ENCODE measurements at places on chromosomes 3 and 15.

- no peak for DNase-seq
Measured at GRCh38 chr3:48896936-48897335, 1.7 kb downstream of the SLC25A20 start.

- DNase-seq = no peak
Measured at GRCh38 chr3:187651282-187651681, 18.9 kb downstream of the SST start.

- DNase-seq = no peak
Measured at GRCh38 chr3:120028271-120029047, 65.8 kb downstream of the GSK3B start.

DNA sequence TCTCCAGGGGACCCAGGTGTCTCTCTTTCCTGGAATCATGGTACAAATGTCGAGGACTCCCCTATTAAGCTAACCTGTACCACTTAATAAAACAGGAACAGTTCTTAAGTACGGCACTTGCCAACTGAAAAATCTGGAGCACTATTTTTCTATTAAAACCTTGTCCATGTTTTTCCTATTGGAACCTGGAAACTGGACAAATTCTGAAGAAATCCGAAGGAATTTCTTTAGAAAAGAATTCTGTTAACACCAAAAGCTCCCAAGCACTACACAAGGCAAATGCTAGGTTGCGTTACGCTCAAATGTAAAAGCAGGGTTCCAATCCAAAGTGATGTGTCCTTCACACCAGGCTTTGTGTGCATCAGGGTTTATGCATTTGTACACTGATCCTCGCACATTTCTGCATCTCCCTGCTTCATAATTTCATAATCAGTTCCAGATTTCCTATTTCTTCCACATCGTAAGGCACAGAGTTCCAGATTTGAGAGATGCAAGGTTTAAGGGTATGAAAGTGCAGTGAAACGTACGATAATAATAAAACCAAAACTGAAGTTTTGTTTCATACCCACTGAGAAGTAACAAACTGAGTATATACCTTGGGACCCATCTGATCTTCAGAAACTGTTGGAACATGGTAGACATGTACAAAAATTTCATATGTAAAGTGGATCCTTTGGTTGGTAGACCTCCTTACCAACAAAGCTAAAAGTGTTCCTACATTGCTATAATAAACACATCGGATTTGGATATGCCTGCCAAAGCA, 132.1 kb upstream of the WNT5A start:
- no peak for DNase-seq

- no peak for DNase-seq
Measured at GRCh38 chr3:184352149-184352785, 9.1 kb downstream of the CLCN2 start.

DNA sequence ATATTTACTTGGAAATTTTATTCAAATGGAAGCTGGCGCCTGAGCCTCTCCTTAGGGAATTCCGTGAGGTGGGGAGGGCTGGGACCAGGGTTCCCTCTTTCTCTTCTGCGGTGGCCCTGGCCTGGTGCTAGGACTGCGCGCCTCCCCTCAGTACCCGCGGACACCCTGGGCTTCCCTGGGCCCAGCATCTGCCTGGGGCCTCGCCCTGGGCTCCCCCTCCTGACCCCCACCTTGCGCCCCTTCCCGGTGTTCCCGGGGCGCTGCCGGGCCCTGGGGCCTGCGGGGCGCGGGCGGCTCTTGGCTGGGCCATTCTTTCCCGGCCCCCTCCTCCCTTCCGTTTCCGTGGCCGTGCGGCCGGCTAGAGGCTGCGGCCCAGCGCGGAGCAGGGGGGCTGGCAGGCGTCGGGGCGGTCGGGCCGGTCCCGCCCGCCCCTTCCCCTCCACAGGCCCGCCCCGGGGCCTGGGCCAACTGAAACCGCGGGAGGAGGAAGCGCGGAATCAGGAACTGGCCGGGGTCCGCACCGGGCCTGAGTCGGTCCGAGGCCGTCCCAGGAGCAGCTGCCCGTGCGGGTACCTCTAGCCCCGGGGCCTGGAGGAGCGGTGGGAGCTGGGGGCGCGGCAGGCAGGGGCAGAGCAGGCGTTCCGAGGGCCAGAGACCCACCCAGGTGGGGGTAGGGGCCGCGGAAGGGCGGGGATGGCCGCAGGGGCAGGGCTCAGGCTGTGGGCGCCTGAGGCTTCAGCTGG, at the start of gene FES:
FES (plus strand) TSS at position 529 of the 743 bp plus-strand sequence. CDS start 542 bp downstream, outside the sequence.
- DNase-seq = peak; percentile 44

GRCh38 chr3:16374047-16374934, 109.3 kb downstream of the OXNAD1 start:
- peak; percentile 83 for DNase-seq

DNA sequence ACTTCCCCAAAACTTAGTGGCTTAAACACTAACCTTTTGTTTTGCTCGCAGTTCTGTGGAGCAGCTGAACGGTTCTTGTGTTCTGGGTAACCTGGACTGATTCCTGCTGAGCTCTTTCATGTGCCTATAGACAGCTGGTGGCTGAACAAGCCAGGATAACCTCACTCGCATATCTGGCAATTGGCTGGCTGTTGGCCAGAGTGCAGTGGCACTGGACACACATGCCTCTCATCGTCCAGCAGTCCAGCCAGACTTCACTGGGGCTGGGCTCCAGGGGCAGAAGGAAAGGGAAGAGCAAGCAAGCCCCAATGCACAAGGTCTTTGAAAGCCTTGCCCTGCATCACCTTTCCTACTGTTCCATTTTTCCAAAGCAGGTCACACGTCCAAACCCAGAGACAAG, 53.6 kb upstream of the GATA2 start:
- DNase-seq = no peak

GRCh38 chr3:73446467-73447110, 178.2 kb downstream of the PDZRN3 start:
- no peak for DNase-seq

DNA sequence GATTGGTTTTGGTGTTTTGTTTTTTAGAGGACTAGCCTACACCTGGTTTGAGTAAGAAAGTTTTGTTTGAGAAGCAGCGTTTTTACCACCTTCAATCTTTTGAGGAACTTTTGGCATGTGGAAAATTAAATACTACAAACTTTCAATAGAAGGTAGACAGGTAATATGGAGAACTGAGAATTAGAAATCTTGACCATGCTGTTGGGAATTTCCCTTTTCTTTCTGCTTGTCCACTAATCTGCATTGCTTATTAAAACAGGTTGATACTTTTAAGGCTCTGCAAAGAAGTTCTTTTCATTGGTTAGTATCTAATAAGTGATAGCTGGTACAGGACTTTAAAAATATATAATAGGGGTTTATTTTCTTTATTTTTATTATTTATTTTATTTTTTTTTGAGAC, 31.9 kb downstream of the UBE2E1 start:
- DNase-seq = no peak

DNA sequence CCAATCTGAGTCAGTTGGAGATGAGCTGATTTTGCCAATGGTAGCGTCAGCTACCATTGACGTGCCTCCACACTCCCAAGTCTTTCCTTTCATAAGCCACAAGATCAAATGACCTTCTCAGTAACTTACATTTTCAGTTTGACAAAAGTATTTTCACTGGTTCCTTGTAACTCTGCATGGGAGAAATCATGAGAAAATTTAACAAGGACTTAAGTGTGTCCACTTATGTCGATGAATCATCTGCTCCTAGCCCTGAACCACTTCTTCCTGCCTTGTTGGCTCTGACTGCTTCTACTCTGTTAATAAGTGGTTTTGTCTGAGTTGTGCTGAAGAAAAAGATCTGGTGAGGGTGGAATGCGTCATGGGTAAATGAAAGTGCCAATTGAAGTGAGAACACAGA, 101.2 kb downstream of the NFKBIZ start:
- DNase-seq = peak; percentile 99

DNA sequence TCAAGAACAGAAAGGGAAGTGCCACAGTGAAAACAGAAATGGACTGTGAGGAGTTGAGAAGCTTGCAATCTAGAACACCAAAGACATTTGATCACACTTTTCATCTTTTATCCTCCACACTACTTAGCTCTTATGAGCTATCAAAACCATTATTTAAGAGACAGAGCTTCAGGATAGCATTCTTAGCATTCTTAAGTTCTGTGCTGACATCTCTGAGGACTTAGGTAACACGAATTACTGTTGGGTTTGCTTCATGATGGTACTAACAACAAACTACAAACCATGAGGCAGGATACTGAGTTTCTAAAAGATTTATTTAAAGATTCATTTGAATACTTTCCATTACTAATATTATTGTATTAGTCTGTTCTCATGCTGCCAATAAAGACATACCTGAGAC, 1038.6 kb downstream of the TUSC7 start:
- DNase-seq = peak; percentile 8

DNA sequence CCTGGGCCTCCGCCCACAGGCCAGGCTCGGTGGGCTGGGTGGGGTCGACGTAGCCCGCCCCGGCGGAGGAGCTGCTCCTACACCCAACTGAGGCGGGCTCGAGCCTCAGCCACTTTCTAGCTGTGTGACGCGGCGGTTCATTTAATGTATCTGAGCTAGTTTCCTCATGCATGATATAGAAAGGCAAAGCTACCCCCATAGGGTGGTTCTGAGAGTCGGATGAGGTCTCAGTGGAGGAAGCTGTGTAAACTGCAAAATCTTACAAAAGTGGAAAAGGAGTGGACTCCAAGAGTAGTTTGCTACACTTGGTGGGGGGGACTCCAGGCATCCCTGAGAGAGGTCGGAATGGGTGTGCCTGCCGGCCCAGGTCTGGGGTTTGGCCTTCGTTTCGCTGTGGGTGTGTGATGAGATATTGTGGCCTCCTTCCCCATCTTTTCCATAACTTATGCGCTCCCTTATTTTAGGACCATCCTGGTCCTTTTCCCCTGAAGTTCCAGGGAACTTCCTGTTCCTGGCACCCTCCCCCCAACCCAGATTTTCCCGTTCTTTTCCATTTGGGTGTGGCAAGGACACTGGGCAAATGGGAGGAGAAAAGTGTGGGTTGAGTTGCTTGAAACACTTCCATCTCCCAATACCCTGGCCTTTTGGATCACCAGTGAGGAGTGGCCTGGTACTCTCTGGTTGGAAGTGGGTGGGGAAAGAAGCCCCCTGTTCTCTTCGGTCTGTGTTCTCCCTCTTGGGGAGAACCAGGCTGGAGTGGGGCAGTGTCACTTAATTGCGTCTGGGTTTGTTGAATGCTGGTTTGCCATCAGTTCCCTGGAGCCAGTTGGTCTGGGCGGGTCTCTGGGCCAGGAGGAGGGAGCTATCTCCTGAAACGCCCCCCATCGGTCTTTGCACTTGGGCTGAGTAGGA, 1.1 kb downstream of the PDIA5 start:
- peak; percentile 29 for DNase-seq

DNA sequence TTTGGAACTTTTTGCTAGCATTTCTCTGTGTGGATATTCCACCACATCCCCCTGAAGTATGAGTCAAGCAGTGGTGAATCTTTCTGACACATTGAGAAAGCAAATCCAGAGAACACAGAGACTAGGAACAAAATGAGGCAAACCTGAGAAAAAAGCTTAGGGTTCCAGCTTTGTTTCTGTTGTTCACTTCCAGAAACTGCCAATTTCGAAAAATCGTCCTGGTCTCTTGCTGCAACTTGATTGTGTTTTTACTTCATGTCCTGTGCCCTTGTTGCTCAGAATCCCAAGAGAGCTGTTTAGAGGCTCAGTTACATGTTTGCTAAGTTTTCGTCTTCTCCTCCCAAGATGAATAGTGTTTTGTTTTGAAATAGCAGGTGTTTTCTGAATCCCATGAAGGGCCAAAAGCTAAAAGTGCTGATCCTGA, 13.7 kb downstream of the MAP2K1 start:
- peak; percentile 52 for DNase-seq

DNA sequence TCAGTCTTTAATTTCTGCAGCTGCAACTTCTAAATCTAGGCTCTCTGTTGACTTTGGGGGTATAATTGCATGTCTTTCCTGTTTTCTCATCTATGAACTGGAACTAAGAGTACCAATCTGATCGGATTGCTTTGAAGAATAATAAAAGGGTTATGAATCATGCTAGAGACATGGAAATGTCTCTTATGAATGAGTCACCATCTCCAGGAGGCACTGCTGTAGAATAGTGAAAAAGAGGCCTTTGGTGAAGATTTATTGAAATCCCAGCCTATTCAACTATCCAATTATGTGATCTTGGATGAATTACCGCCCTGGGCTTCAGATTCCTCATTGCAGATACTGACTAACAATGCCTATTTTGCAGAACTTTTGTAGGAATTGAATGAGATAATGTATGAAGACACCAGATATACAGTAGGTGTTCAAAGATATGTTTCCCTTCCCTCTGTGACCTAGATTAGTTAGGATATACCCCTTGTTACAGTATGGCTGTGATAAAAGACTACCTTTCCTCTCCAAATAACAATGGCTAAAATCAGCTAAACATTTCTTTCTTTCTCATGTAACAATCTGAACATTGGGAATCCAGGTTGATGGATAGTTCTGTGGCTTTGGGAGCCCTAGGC, 11.5 kb upstream of the CMTM8 start:
- DNase-seq = peak; percentile 42

GRCh38 chr15:93165734-93166470, 76.9 kb upstream of the RGMA start:
- DNase-seq = no peak

GRCh38 chr3:114874522-114874971, 272.5 kb downstream of the ZBTB20 start:
- no peak for DNase-seq

DNA sequence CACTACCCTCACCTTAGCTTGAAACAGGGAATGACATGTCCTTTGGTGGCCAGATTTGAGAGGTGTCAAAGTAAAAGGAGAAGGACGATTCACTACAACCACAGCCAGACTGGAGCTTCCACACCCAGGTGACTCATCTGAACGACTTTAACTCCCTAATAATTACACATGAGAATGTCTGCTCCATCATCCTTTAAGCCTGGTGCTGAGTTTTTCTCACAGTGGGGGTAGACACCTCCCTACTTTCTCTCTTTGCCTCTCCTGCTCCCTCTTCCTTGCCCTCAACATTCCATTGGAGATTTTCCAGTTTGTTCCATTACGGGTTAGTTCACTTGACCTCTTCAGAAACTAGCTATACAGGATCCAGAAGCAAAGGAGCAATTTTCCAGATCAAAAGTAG, 154.3 kb upstream of the BHLHE40 start:
- peak; percentile 95 for DNase-seq

DNA sequence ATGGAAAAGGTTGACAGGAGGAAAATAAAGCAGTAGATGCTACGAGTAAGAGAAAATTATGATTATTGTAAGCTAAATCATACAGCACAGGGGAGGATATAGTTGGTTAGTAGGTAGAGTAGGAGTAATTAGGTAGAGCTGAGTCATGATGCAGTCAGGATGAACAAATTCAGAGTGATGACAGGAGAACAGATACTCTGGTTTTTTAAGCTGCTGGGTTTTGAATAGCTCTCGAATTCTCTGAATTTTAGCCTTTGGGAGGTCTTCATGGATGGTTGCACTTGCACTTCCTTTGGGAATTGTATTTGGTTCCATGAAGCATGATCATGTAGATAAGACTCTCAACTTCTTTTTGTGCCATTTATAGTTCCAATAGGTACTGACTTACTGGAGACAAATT, 96.2 kb downstream of the ECT2 start:
- DNase-seq = peak; percentile 93

GRCh38 chr3:192902549-192902948, 15.1 kb downstream of the MB21D2 start:
- DNase-seq = no peak

GRCh38 chr3:14194865-14195264, 16.2 kb downstream of the LSM3 start:
- no peak for DNase-seq
